ENCODE measurements at places on chromosomes 13 and 19.

DNA sequence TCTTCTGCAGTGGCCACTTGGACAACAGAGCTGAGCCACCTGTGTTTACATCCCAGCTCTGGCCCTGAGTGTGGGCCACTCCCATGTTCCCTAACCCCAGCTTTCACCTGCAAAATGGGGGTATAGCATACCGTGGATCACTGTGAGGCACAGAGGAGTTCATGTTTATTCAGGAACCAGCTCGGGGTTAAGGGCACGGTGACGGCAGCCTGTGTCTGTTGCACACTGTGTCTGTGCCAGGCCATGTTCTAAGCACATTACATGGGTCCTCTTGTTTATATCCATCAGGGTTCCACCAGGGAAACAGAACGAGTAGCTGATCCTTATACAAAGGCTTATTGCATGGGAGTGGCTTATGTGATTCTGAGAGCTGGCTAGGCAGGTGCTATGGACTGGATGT lies 14.0 kb upstream of the IGLON5 start:
- no peak for DNase-seq

DNA sequence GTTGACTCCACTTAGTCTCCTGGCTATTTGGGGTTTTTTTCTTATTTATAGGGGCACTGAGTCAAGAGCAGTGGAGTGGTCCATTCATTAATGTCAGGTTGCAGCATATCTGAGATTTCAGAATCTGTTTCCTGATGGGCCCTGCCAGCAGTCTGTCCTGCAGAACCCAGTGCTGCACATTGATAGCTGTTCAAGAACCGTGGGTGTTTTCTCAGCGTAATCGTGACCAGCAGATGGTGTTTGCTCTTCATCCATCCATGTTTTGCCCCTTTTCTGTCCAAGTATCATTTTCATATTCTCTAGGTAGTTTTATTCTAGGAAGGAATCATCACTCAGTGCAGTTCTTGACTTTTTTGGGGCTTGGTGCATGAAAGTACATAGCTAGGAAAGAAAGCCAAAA lies 166.5 kb downstream of the ATP8A2 start:
- DNase-seq = no peak

DNA sequence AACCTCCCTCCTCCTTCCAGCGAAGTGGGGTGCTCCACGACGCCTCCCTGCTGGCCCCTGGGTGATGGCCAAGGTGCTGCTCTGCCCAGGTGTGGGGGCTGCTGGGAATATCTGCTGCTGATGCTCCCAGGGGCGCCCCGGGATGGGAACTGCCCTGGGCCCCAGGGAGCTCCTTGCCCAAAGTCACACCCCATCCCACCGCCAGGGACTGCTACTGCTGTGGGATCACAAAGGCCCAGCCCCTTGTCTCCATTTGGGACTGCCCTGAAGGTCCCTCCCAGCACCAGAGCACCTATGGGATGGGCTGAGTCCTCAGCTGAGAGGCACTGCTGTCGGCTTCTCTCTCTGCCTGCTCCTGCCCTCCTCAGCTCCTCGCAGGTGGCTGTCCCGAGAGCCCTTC lies 19.0 kb downstream of the CHST8 start:
- DNase-seq = no peak

- DNase-seq = no peak
These were observed 1317.1 kb downstream of the SLITRK1 start for GRCh38 chr13:82565201-82565600.

DNA sequence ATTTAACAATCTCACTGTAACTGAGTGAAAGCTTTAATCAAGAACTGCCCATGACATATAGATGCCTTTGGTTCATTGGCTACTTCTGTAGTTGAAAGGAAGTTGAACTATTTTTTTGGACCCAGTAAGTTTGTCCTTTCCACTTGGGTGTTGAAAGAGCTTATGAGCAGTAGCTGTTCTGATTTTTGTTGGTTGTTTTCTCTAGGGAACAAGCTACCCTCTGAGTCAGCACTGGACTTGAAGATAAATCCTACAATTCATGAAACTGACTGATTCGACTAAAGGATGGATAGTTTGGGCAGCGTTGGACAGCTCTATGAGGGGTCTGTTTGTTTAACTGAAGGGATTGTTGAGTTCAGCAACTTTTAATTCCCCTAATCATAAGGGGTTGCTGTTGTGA lies 101.0 kb downstream of the PAN3 start:
- DNase-seq = no peak

GRCh38 chr19:21082011-21082975 lies at the start of gene ZNF714:
ZNF714 (plus strand) TSS chr19:21082203; CDS start chr19:21098269, 16,066 bp downstream.
- peak; percentile 35 for DNase-seq

DNA sequence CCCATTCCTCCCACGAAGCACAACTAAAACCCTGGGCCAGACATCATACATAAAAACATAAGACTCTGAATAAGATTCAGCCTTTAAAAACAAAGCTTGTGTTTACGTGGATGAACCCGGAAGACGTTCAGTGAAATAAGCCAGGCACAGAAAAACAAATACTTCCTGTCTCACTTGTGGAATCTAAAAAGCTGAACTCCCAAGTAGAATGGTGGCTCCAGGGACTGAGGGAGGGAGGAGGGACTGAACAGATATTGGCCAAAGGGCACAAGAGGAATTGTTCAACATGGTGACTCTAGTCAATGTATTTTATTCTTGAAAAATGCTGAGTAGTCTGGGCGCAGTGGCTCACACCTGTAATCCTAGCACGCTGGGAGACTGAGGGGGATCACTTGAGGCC lies 35.7 kb upstream of the TPM4 start:
- no peak for DNase-seq

DNA sequence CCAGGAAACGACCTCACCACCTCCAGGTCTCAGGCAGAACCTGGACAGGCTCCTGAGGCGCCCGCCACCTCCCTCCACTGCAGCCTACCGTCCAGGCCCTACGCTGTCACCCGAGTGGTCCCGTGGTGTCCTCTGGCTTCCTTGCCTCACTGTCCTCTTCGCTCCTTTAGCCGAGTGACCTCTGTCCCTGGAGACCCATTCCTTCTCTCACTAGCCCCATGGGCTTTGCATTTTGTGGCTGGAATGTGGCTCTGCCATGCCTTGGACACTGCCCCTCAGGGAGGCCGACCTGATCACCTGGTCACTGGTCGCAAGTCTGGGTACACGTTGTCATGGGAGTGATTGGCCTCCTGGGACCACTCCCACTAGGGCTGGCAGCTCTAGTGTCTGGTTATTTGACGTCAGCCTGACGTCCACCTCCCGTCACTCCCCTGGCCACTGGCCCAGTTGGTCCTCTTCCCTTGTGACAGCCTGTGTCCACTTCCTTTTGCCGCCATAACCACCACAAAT lies 17.9 kb downstream of the SLC25A42 start:
- DNase-seq = no peak

GRCh38 chr13:99316657-99317256 lies 9.6 kb upstream of the GPR183 start:
- DNase-seq = no peak

- DNase-seq = no peak
These were observed 60.6 kb upstream of the SERP2 start for GRCh38 chr13:44312834-44313551.

- no peak for DNase-seq
These were observed 195.8 kb downstream of the RAP2A start for GRCh38 chr13:97629601-97630272.

DNA sequence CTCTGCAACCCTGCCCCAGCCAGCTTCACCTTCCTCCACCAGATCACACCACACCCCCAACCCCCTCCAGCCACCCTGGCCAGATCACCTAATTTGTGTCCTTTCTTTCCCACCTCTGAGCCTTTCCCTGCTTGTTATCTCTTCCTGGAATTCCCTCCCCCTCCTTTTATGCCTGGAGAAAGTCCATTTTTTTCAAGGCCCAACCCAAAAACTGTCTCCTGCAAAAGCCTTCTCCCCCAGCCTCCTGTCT lies 5.3 kb upstream of the TLE2 start:
- DNase-seq = no peak

- DNase-seq = no peak
These were observed 174.5 kb downstream of the USP12 start for GRCh38 chr13:26996965-26997752.

DNA sequence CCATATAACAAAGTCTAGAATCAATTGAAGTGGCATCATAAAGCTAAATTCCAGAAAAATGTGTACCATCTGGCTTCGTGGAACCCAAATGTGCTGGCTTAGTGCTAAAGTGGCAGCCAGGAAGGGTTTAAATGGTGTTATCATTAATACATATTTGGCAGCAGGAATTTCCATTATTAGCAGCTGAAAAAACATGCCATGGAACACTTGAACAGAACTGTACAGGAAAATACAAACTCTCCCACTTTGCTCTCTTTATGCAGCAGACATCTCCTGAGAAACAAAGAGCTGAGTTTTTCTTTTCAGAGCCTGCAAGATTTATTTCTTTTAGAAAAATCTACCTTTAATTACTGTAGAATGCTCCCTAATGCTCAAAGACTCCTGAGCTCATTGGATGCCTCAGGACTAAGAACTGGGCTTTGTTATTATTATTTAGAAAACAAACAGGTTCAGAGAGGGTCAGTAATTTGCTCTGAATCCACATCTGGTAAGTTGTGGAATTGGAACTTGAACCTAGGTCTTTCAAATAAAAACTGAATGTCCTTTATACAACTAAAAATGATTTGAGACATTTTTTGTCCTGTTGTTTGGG lies 179.0 kb downstream of the LACC1 start:
- no peak for DNase-seq

DNA sequence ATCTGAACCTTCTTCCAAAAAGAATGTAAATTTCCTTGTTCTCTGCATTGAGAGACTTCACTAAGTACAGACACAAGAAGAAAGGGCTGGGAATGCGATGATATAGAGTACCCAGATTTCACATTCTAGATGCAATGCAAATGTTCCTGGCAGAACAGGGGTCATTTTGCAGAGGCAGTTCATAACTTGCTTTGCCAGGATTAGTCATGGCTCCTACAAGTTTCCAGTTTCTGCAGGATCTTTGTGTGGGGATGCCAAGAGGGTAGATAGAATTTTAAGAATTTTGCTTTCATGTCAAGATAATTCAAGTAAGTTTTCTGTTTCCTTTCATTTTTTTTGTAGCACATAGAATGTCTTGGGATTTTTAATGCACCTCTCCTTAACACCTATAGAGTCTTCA lies 181.2 kb downstream of the FGF9 start:
- no peak for DNase-seq

GRCh38 chr19:16015805-16016173 lies 60.5 kb upstream of the TPM4 start:
- no peak for DNase-seq

GRCh38 chr19:6047256-6047655 lies 63.0 kb downstream of the RFX2 start:
- no peak for DNase-seq

- DNase-seq = no peak
These were observed 21.0 kb upstream of the GDF15 start for GRCh38 chr19:18364826-18365528.

DNA sequence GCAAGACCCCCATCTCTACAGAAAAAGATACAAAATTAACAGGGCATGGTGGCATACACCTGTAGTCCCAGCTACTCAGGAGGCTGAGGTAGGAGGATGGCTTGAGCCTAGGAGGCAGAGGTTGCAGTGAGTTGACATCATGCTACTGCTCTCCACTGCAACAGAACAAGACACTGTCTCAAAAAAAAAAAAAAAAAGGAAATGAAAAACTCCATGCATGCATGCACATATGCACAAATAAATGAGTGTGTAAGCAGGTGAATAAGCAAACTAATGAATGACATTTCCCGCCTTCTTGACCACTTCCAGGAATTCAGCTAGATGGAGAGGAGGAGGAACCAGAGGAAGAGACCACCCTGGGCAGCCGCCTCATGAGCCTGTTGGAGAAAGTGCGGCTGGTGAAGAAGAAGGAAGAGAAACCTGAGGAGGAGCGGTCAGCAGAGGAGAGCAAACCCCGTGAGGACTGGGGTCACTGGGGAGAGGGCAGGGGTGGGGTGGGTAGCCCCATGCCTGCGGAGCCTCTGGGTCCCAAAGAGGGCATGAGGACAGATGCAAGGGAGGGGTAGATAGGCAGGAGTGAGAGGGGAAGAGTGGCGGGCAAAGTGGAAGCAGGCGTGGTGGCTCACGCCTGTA lies 58.8 kb downstream of the RYR1 start:
- no peak for DNase-seq

- DNase-seq = no peak
These were observed 5.8 kb downstream of the TEAD2 start for GRCh38 chr19:49356382-49356781.

DNA sequence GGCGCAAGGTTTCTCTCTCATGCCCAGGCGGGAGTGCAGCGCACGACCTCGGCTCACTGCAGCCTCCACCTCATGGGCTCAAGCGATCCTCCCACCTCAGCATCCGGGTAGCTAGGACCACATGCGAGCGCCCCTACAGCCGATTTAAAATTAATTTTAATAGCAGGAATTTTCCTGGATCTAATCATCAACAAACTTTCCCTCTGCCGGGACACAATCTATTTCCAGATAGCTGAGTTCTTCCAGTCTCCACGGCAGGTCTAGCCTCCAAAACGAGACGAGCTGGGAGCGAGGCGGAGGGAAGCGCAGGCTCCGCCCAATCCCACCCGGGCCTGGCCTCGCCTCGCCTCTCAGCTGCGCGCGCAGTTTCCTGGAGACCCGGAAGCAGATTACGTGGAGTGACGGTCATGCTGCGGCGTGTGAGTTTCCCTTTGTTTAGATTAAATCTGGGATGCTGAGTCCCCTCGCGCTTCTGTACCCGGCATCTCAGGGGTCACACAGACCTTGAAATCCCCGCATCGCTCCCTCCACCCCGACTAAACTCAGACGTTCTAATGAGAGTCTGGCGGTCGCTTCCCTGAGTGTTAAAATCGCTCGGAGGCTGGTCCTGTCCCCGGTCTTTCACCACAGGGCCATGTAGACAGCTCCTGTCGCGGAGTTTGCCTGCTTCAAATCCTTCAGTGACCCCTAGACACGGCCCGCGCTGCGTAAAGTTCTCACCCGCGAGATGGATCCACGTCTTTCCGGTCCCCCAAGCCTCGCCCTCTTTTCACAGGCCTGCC lies at the start of gene ZNF880:
Gene ZNF880 (plus strand): TSS at position 365 of the 782 bp plus-strand sequence. CDS start 43 bp downstream, at position 408.
- peak; percentile 85 for DNase-seq

- no peak for DNase-seq
These were observed 9.6 kb downstream of the GIPR start for GRCh38 chr19:45677351-45678230.

GRCh38 chr19:41591951-41592562 lies 16.1 kb downstream of the CEACAM21 start:
- no peak for DNase-seq

GRCh38 chr13:78161266-78161665 lies 242.6 kb upstream of the EDNRB start:
- DNase-seq = no peak

- DNase-seq = peak; percentile 18
These were observed 1.3 kb downstream of the RFX2 start for GRCh38 chr19:6108721-6109633.

GRCh38 chr19:49390929-49391359 lies 2.9 kb downstream of the KASH5 start:
- no peak for DNase-seq

- no peak for DNase-seq
These were observed 338.4 kb downstream of the PCDH17 start for GRCh38 chr13:57969951-57970350.

DNA sequence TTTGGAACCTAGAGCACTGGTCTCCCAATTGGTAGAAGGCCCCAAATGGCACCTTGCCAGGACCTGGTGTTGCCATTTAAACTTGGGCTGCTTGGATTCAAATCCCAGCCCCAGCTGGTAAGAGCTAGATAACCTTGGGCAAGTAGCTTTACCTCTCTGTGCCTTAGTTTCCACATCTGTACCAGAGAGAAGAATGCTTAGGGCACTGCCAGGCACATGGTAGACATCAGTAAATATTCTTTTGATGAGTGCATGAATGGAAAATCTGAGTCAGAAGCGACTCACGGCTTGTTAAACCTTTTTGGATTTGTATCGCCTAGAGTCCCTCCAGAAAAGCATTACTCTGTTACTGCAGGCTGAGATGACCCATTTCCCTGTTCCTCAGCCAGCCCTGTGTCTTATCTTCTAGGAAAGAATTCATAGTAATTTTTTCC lies 90.9 kb downstream of the SIPA1L3 start:
- no peak for DNase-seq

All from hypothalamus (tissue), 51 donors.